ENCODE measurements at places on chromosomes 2 and 18. TPM values are rescaled to one million over a fixed set of nuclear protein-coding genes. Genes with fewer than 3 reads are reported as not detected.

The SH3BP4 gene
- 10.4 TPM for total RNA-seq

The PSD4 gene
- total RNA-seq, result 8.6 TPM

The SCN3A gene
- 0.69 TPM for total RNA-seq

The SLC4A5 gene
- 1.5 TPM for total RNA-seq

The COLEC12 gene
- total RNA-seq, result 8.0 TPM

The IFIH1 gene
- 10.6 TPM for total RNA-seq

DNA sequence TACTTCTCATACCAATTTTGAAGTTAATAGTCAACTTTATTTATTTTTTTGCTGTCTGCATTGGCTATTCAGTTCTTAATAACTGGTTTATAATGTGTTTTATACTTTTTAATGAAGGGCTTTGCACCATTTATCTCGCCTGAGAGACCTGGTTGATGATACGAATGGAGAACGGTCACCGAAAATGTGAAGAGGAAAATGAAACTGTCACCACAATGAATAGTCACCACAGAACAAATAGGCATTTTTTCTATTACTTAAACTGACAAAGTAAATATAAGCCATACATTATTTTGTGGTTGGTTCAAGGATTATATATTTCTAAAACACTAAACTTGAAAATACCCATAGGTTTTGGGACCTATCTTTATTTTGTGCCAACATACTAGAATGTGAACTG lies 20.4 kb downstream of the C18orf54 start:
- no peak for DNase-seq
- H3K4me1 ChIP-seq, result no peaks in the 10 kb centered on the region
- no peaks in the 10 kb centered on the region for H3K27me3 ChIP-seq
- H3K27ac ChIP-seq, result no peak overlapping the region

DNA sequence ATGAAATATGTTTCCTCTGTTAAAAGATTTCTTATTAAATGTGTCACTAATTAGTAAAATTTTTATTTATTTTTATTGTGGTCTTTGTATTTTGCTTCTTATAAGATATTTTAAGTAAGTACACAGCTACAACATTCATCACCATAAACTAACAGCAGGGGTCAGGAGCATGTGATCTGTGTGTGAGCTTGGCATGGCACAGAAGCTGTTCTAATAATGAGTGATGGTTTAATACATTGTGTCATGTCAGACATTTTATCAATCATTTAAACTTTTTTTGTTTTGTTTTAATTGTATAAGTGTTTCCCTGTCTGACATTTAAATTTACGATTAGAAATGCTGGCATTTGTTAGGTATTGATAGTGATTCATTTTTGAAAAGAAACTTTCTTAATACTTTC lies 585.4 kb downstream of the DSC3 start:
- no peaks in the 10 kb centered on the region for H3K4me1 ChIP-seq

- no peaks in the 10 kb centered on the region for H3K27me3 ChIP-seq
- no peak overlapping the region for H3K4me3 ChIP-seq
- peaks cover 46% of the 10 kb centered on the region for H3K36me3 ChIP-seq
- no peak overlapping the region for H3K27ac ChIP-seq
These were observed 10.6 kb downstream of the DGUOK start for GRCh38 chr2:73937103-73937885.

DNA sequence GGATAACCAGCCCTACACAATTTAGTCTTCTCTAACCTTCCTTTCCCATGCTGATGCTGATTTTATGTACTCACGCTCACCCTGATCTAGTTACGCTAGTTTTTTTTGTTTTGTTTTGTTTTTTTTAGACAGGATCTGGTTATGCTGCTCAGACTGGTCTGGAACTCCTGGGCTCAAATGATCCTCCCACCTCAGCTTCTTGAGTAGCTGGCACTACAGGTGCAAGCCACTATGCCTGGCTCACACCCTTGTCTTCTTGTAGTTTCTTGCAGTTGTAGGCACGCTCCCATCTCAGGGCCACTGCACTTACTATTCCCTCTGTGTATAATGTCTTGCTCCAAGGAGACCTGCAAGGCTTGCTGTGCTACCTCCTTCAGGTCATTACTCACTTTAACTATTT lies 6.2 kb downstream of the PELI1 start:
- DNase-seq, result no peak
- no peaks in the 10 kb centered on the region for H3K36me3 ChIP-seq
- H3K27ac ChIP-seq, result no peak overlapping the region
- no peak overlapping the region for H3K4me3 ChIP-seq
- peaks cover 15% of the 10 kb centered on the region for H3K4me1 ChIP-seq

DNA sequence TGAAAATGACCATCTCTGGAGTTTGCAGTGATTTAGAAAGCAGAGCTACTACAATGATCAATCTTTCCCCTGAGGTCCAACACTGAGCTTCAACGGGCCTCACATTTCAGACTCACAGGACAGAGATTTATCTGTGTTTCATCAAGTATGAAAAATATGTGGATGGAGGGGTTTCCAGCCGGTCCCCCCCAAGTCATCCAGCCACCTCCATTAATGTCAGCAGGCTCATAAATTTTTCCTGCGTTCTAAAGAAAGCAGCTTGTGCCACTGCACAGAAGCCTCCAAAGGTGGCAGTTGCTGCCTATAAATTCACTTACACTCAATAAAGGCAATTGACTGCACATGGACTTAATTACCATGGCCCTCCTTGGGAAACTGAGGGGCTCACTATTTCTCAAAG lies 117.4 kb upstream of the ACKR3 start:
- H3K4me3 ChIP-seq, result no peak overlapping the region
- no peak overlapping the region for H3K27ac ChIP-seq

DNA sequence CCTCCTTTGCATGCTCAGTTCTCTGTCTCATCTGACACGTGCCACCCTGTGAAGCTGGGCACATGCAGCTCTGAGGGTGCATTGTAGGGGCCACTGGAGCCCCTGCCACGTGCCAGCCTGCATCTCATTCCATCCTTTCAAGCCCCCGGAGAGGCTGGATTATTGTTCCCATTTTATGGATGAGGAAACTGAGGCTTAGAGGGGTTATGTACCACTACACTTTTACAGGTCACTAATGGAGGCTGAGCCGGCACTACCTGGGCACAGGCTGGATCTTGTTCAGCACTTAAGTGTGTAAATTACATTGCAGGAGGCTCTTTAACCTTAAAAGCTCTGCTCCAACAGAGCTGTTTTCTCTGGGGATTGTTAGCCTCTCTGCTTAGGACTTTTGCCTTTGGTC lies 47.5 kb downstream of the KCNIP3 start:
- H3K4me1 ChIP-seq, result peaks cover 5% of the 10 kb centered on the region
- H3K4me3 ChIP-seq, result no peak overlapping the region
- H3K36me3 ChIP-seq, result no peaks in the 10 kb centered on the region
- H3K27ac ChIP-seq, result no peak overlapping the region

GRCh38 chr2:42648796-42649195 lies 80.4 kb downstream of the MTA3 start:
- no peaks in the 10 kb centered on the region for H3K27me3 ChIP-seq
- DNase-seq, result no peak
- H3K27ac ChIP-seq, result no peak overlapping the region

GRCh38 chr2:146131048-146131447 lies 1611.1 kb upstream of the ZEB2 start:
- no peaks in the 10 kb centered on the region for H3K27me3 ChIP-seq
- no peaks in the 10 kb centered on the region for H3K36me3 ChIP-seq
- no peak overlapping the region for H3K4me3 ChIP-seq

GRCh38 chr2:154402213-154402612 lies 296.3 kb upstream of the KCNJ3 start:
- no peak for DNase-seq
- H3K27me3 ChIP-seq, result no peaks in the 10 kb centered on the region
- H3K4me1 ChIP-seq, result no peaks in the 10 kb centered on the region
- no peaks in the 10 kb centered on the region for H3K36me3 ChIP-seq
- no peak overlapping the region for H3K4me3 ChIP-seq
- H3K27ac ChIP-seq, result no peak overlapping the region

Measured in heart left ventricle (tissue), 16 donors.